Activated CD8-positive, alpha-beta T cell treated with anti-CD3 and anti-CD28 coated beads, Interleukin-2, amount 10 ng/mL, durations not matched to agents 7 days and 5 days (primary cell): ENCODE measurements at places on chromosomes 7 and 10. TPM values are rescaled to one million over a fixed set of nuclear protein-coding genes. Genes with fewer than 3 reads are reported as not detected.

Gene GIMAP7
- total RNA-seq: 134 TPM

Gene GBX1
- total RNA-seq: not detected

Gene EBF3
- total RNA-seq: not detected

- no peak for DNase-seq
These were observed 16.5 kb upstream of the CLDN3 start for GRCh38 chr7:73786588-73786987.

GRCh38 chr7:27185854-27186667 is 1.0 kb upstream of the HOXA11 start:
- no peak for DNase-seq

- DNase-seq: no peak
These were observed 1081.6 kb downstream of the TYW1 start for GRCh38 chr7:68078157-68078710.

DNA sequence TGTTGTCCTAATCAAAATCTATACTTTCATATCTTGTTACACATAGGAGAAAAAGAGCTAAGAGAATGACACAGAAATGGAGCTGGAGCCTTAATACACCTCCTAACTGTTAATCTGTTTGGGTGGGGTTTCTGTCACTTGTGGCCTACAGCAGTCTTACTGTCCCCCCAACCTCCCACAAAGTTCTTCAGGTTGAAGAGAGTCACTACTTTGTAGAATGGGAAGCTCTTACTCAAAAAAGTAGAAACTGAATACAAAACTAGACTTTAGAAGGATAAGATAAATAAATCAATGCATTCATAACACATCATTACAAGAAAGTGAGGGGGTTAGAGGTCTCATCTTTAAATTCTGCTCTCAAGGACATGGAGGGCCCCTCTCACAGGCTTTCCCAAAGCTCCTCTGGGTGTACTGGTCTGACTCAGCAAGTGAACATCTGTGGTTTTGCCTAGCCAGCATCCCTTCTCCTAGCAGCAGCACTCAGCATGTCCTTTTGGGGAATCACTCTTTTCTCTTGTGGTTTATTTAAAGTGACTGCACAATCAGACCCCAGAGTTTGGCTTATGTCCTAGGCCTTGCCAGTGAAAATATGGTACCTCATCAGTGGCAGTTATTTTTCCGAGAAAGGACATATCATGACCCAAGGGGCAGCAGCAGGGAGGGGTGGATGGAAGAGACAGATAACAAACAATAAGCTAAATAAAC is 2.0 kb upstream of the BLVRA start:
- DNase-seq: no peak
